Activated CD8-positive, alpha-beta memory T cell treated with anti-CD3 and anti-CD28 coated beads for 24 hours (primary cell): ENCODE measurements at places on chromosomes 16 and 17.

GRCh38 chr17:27082775-27083154 is 211.1 kb upstream of the WSB1 start:
- DNase-seq = no peak

- DNase-seq = peak; percentile 71
These were observed 89.0 kb upstream of the DNAH17 start for GRCh38 chr17:78665952-78666920.

GRCh38 chr17:78535273-78536197 is 41.7 kb downstream of the DNAH17 start:
- DNase-seq = no peak

GRCh38 chr17:69388822-69389442 is 25.6 kb upstream of the MAP2K6 start:
- no peak for DNase-seq

- DNase-seq = no peak
These were observed 9.7 kb upstream of the HOXB2 start for GRCh38 chr17:48554412-48555257.
